ENCODE measurements at places on chromosomes 6 and 20. TPM values are rescaled to one million over a fixed set of nuclear protein-coding genes. Genes with fewer than 3 reads are reported as not detected.

DNA sequence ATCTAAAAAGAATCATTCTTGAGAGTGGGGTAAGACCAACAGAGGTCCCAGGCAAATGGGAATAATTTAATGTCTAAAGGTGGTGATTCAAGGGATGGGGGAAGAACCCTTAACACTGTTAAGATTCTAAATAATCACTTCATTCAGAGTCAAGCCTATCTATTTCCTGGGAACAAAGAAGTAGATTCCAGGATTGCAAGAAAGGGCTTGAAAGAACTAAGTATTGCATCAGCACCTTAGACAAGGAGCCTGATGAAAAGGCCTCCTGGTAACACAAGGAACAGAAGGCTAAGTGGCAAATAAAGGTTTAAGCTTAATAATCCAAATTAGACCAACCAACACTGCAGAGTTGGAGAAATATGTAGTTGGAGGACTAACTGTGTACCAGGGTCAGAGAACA lies 620.7 kb upstream of the BTBD3 start:
- DNase-seq: no peak

DNA sequence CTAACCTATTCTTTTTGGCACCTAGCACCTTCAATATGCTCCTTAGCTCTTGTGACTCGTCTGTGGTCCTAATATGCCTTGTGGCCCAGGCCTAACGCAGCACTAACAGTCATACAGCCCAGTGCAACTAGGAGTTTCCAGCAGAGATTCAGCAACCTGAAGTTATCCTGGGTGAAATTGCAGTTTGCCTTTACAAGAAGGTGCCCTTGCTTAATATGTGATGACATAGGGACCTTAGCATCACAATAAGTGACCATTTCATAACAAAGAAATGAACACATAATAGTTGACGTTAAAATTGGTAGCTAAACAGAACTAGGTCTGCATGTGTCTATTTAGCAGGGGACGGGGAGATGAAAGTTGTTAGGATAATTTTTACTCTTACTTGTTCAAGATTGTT lies 10.1 kb downstream of the FIG4 start:
- no peak for DNase-seq

The KIF25 gene
- not detected for total RNA-seq

The TMEM217 gene
- 9.6 TPM for total RNA-seq

DNA sequence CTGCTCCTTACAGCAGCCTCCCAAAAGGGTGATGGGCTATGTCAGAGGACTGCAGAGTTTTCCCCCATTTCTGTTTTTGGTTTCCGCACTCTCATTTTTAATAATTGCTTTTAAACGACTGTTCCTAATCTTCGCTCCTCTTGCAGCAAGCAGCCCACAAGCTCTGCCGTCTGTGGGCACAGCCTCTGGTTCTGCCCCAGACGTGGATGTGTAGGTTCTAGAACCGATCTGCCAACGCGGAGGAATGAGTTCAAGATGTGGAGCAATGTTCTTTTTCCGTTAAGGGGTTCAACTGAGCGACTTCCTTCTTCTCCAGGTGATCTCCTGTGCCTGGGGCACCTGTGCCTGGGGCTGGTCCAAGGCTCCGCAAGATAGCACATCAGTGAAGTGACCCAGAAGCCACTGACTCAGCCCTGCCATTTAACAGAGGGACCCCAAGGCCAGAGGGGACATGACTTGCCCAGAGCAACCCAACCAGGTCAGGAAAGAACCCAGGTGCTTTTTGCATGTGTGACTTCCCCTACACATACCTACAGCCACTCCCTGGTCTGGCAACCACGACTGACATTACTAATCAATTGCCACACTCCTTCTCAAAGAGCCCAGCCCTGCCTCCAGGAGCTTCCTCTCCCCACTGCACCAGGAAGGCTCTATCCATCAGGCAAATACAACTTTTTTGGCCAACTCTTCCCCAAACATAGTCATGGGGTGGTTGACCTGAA lies 22.7 kb downstream of the PMEPA1 start:
- no peak for DNase-seq

The GSTA3 gene
- not detected for total RNA-seq

The SLC35D3 gene
- not detected for total RNA-seq

The C4A gene
- total RNA-seq: 4.1 TPM

The TINAG gene
- not detected for total RNA-seq

The LGSN gene
- not detected for total RNA-seq

The C6orf132 gene
- total RNA-seq: 0.20 TPM

DNA sequence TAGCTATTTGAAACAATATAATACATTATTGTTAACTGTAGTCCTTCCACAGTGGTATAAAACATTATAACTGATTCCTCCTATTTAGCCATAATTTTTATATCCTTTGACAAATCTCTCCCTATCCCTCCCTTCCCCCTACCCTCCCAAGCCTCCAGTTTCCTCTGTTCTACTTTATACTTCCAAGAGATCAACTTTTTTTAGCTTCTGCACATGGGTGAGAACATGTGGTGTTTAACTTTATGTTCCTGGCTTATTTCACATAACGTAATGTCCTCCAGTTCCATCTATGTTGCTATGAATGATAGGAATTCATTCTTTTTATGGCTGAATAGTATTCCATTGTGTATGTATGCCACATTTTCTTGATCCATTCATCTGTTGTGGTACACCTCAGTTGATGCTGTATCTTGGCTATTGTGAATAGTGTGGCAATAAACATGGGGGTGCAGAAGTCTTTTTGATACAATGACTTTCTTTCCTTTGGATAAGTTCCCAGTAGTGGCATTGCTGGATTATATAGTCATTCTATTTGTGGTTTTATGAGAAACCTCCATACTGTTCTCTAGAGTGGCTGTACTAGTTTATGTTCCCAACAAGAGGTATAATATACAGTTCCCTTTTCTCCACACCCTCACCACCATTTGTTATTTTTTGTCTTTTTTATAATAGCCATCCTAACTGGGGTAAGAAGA lies 205.0 kb downstream of the KCNQ5 start:
- DNase-seq: no peak

The MATN4 gene
- total RNA-seq: 0.11 TPM

The TREML2 gene
- 11.0 TPM for total RNA-seq

GRCh38 chr6:69887026-69887425 lies 20.7 kb downstream of the COL19A1 start:
- no peak for DNase-seq

- DNase-seq: no peak
Observed at GRCh38 chr6:128336436-128337095, 183.8 kb downstream of the PTPRK start.

- DNase-seq: no peak
Observed at GRCh38 chr6:21836772-21837425, 243.3 kb downstream of the SOX4 start.

The L3MBTL3 gene
- total RNA-seq: 5.4 TPM

DNA sequence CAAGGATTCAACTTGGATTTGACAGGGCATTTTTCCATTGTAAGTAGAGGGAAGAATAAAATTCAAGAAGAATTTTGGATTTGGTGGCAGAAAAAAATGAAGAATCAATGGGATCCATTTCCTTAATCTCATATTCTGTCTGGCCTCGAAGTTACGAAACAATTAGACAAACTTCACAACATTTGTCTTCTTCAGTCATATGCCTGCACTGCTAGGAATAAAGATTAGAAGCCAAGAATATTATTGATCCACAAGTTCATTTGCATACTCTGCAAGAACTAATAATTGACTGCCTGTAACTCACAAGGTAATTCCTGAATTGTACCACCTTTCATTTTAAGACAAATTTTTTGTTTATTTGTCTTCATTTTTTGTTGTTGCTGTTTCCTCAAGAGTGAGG lies 486.2 kb downstream of the HAO1 start:
- DNase-seq: no peak

DNA sequence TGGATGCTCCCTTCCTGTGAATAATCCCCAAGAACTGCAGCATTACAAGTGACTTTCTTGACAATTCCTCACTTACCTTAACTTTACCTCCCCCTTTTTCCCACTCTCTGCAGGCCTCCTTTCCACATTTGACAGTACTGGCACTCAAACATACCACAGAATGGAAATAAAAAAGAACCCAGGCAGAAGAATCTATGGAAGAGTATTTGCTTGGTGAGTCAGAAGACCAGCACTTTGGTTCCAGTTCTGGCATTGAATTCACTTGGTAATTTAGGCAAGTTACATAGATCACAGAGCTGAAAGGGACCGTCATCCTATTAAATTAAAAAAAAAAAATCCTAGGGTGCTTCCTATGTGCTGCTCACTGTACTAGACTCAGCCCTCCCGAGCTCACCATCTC lies 55.0 kb downstream of the BTBD9 start:
- no peak for DNase-seq

DNA sequence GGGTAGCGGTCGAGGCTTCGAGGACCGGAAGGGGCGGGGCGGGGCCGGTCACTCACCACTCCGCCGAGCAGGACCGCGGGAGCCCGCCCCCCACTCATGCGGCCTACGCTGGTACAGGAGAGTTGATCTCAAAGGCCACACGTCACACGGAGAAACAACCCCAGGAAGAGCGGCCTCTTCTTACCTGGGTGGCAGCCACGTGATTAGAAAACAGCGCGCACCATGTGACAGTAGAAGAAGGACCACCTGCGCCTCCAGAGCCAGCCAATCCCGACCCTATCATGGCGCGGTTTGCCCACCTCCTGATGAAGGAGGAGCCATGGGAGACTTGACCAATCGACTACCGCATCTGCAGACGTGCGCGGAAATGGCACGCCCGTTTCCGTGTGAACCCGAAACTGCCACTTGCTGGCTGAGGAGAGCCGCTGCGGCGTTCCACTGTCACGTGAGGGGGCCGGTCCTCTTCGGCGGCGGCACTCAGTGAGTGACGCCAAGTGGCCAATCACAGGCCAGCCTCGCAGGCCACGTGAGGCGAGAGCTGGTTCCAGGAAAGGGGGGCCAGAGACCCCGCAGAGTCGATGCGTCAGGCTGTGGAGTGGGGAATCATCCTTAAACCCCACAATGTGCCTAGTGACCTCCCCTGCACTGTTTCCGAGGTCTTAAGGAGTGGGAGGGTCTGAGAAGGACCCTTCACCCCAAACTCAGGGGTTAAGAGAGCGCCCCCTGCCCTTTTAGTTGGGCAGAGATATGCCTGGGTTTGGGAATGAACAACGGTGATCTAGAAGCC lies at the start of gene CUTA:
TSS of gene CUTA (minus strand) at position 205 of the 787 bp plus-strand sequence. CDS start at position 98, 107 bp downstream.
- DNase-seq: peak; percentile 100

- no peak for DNase-seq
Observed at GRCh38 chr6:69880601-69881000, 14.2 kb downstream of the COL19A1 start.

The NOP56 gene
- 324 TPM for total RNA-seq

DNA sequence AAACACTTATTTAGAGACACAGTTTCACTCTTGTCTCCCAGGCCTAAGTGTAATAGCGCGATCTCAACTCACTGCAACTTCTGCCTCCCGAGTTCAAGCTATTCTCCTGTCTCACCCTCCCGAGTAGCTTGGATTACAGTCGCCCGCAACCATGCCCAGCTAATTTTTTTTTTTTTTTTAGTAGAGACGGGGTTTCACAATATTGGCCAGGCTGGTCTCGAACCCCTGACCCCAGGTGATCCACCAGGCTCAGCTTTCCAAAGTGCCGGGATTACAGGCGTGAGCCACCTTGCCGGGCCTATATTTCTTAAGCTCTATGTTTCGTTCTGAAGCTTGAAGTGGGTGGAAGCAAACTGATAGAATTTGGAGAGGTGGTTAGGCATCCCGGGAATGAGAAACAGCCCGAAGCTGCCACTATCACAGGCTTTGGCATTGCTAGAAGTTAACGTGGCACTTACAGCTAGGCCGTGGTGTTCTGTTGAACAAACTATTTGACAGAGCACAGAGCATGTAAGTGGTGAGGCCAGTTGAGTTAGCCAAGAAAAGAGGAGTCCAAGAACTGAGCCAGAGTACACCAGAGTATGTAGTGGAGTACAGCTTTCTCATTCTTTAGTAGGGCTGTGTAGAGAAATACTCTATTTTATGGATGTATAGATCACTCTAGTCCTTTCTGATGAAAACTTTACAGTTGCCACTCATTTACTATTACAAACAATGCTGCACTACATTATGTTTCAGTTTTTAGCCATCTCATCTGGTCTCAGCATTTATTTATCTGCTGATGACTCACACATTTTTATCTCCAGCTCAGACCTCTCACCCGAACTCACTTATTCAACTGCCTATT lies 62.0 kb upstream of the HFE start:
- DNase-seq: no peak

GRCh38 chr20:46127396-46128010 lies 9.4 kb downstream of the CD40 start:
- no peak for DNase-seq

GRCh38 chr6:125117818-125118217 lies 35.8 kb upstream of the TPD52L1 start:
- no peak for DNase-seq

The SRSF12 gene
- 0.53 TPM for total RNA-seq

Measured in activated naive CD4-positive, alpha-beta T cell treated with anti-CD3 and anti-CD28 coated beads, Interleukin-2, amount 50 U/mL, for 72 hours (primary cell).